ENCODE measurements at places on chromosomes 1 and 21.
A peak's percentile ranks its signal among the peaks of the same experiment; 100 is the strongest.

DNA sequence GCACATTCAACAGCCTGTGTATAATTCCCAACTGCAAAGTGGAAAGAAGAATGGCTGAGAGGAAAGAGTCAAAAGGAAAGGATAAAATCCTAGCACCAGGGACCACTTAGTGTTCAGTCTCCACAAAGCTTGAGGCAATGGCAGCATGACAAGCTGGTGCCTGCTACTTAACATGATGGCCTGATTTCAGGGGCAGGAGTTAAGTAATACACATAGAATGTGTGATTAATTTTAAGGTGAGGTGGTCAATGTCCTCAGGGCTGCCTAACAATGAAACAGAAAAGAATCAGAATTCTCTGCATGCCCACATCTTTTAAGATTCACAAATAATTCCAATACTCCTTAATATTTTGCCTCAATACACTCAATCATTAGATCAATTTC is 8.9 kb downstream of the P3H1 start:
- DNase-seq, result no peak

DNA sequence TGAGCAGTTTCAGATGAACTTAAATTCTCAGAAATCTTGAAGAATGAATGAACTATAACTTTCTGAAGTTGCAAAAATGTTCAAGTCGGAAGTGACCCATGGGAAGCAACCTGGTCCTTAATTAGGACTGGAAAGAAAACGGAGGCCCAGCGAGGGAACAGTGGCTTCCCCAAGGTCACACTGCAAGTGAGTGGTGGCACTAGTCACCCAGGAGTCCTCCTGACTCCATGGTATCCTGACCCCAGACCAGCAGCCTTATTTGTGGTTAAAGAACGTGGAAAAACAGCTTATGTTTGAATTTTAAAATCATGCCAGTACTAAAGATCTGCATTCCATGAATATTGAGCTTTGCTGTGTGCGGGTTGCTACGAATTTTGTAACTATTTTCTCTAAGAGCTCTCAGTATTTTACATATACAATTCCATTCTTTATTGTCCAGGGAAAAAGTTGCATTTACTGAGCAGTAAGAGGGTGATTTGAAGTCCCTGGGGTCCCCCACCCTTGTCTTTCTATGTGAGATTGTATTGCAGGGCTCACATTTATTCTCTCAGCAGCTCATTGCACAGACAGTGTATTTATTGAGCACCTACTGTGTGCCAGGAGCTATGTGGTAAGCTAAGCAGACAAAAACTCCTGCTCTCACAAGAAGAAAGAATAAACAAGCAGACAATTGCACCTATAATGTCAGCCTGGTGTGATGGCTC is 61.6 kb upstream of the ATP5PO start:
- DNase-seq, result no peak

- no peak for DNase-seq
Observed at GRCh38 chr1:6419804-6420453, at the start of gene HES2. Gene HES2, minus strand, starts transcription at chr1:6419919. Its CDS starts 99 bp downstream, at chr1:6419820.

DNA sequence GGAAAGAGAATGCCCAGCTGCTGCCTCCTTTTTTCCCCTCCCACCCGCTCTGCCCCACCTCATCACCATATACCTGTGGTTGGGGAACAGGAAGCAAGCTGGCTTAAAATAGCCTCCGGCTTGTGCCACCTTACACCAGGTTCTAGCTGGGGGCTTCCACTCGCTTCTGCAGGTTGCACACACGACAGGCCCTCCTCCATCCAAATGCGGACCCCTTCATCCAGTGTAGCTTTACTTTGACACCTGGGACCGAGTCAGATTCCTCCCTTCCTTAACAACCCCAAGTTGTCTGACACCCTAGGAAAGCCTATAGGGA is 14.6 kb downstream of the BLACAT1 start:
- DNase-seq, result no peak

DNA sequence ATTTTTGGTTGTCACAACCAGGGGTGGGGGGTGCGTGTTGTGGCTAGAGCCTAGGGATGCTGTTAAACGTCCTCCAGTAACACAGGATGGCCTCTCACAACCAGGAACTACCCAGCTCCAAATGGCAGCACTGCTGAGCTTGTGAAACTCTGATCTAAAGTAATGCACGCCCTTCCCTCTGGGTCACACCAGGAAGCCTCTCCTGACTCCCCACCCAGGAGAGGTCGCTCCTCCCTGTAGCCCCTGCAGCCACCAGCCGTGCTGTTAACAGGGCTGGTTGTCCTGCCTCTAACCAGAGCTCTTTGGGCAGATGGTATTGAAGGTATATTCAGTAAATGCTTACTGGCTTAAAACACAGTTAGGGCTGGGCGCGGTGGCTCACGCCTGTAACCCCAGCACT is 73.2 kb downstream of the NKAIN1 start:
- no peak for DNase-seq

- DNase-seq, result no peak
Observed at GRCh38 chr1:24248859-24249258, 61.8 kb upstream of the IFNLR1 start.

DNA sequence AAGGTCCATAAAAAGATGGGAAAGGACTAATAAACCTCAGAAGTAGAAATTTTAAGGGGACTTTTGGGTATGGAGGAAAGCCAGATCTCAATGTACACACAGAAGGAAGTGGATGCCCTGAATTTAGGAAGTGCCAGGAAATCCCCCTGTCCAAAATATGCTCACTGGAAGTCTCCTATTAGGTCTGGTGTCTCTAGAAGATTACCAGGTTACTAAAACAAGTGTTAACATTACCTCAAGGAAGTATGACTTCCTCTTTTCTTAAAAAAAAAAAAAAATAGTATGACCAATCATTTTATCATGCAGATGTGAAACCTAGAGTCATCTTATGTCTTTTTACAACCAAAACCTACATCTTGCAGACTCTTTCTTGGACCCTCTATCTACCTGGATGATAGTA is 30.7 kb downstream of the CD58 start:
- DNase-seq, result no peak

- no peak for DNase-seq
Observed at GRCh38 chr1:228275179-228275429, 67.3 kb downstream of the OBSCN start.

GRCh38 chr1:165637427-165637826 is 6.4 kb downstream of the MGST3 start:
- no peak for DNase-seq

GRCh38 chr1:114299331-114299975 is 145.8 kb upstream of the SYT6 start:
- DNase-seq, result no peak

- no peak for DNase-seq
Observed at GRCh38 chr1:160723332-160723731, 11.7 kb upstream of the CD48 start.

- DNase-seq, result no peak
Observed at GRCh38 chr1:192627901-192628300, 8.0 kb upstream of the RGS13 start.

DNA sequence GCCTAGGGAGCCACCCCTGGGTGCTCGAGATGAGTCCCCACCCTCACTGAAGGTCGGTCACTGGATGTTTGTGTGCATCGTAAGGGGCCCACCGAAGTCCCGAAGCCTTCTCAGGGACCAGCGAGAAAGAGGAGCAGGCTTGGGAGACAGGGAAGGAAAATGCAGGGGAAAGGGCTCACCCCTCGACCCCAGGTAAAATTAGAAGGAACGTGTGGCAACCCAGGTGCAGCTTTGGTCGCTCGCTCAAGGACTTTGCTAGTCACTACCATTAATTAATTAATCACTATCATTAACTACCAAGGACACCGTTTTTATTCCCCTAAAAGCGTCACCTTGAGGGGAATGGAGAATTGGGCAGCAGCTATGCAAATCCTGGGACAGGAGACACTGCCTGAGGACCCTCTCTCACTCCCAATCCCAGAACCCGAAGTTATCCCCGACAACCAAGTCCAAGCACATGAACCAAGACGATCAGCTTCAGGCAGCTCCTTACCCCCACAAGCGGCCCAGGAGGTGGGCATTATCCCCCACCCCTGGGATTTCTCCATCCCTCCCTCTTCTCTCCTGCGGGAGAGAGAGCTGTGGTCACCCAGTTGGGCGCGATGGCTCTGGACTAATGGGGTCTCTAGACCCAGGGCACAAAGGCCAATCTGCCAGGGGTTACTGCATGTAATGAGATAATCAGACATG is 4.2 kb upstream of the SIM2 start:
- DNase-seq, result no peak

GRCh38 chr1:175162955-175163354 is 29.6 kb downstream of the KIAA0040 start:
- no peak for DNase-seq

GRCh38 chr1:178953538-178954324 is 72.0 kb upstream of the FAM20B start:
- DNase-seq, result no peak

- DNase-seq, result no peak
Observed at GRCh38 chr1:232459826-232460225, 170.1 kb downstream of the SIPA1L2 start.

DNA sequence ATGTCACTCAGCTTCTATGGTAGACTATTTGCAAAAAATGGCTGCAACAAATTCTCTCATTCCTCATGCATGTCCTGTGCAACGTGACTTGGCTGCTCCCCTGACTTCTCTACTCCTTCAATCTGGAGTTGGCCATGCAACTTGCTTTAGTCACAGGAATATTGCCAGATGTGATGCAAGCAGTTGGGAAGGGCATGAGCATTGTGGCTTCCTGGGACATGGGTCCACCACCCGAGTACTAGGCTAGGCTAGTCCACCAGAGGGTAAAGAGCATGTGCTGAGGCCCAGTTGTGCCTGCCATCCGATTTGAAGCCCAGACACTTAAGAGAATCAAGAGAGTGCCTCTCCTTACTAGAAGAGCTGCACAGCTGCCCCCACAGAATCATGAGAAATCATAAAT is 89.6 kb downstream of the DSCAM start:
- DNase-seq, result no peak

- no peak for DNase-seq
Observed at GRCh38 chr1:91201694-91202093, 179.9 kb upstream of the ZNF644 start.

DNA sequence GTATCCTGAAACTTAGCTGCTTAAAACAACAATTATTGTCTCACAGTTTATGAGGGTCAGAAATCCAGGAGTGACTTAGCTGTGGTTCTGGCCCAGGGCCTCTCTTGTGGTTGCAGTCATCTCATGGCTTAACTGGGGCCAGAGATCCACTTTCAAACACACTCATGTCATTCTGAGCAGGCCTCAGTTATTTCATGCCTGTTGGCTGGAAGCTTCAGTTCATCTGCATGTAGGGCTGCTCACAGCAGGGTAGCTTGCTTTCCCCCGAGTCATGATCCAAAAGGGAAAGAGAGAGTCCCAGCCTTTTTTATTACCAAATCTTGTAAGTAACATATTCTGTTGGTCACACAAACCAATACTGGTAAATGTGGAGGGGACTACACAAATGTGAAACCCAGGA is 96.6 kb upstream of the B3GALT2 start:
- DNase-seq, result no peak

DNA sequence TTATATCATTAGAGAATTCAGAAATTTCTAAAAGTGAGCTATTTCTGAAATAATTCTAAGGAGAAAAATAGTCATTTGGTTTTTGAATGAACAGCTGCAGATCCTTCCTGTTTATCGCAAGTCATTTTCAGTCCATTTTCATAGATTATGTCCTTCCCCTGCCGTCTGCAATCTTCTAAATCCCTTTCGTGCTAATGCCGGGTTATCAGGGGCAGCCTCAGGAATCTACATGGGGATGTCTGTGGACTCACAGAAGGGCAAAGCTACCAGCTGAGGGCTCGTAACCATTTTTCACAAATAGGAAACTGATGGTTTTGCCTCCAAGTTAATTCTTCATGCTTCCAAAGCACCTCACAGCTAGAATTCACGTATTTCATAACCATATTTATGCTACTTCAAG is 23.0 kb downstream of the RCAN3 start:
- no peak for DNase-seq

DNA sequence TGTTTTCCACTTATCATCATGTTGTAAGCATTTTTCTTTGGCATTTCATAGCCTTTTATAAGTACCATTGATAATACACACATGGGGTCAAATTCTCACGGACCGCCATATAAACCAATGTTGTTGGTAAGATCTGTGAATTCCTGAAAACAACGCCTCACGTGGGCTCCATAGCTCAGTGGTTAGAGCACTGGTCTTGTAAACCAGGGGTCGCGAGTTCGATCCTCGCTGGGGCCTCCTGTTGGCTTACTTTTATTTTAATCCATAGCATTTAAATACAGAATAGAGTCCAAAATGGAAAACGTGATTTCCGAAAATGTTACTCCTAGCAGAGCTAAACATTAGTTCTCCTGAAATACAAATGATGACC is 83.1 kb downstream of the HHIPL2 start:
- peak; percentile 22 for DNase-seq

DNA sequence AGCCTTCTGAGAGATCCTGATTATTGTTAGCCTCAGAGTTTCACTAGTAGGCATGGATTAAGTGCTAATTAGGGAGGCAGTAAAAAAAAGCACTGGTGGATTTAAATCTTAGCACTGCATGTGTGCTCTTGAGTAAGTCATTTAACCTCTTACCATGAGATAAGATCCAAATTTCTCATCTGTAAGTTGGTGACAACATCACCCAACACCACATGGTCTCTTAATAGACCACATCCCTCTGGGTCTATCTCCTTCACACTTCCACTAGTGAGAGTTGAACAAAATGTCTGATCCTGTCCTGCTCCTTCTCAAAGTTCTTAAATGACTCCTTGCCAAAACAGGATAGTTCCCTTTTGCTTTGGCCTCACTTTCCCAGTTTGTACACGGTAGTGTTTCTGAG is 29.5 kb upstream of the DMRTA2 start:
- DNase-seq, result no peak

Measured in stimulated activated CD8-positive, alpha-beta memory T cell treated with anti-CD3 and anti-CD28 coated beads, Interleukin-2, amount 100 ng/mL, for 1 hour (primary cell).